ENCODE measurements at places on chromosomes 6 and 20. TPM values are rescaled to one million over a fixed set of nuclear protein-coding genes. Genes with fewer than 3 reads are reported as not detected.

Gene CST4
- total RNA-seq = not detected

Gene DCDC2
- 1.4 TPM for total RNA-seq

Gene DEFB116
- not detected for total RNA-seq

Gene CDSN
- total RNA-seq = not detected

Gene KHDC1L
- not detected for total RNA-seq

Gene CLVS2
- not detected for total RNA-seq

Gene SLC17A2
- 27.6 TPM for total RNA-seq

Gene KIF13A
- 16.7 TPM for total RNA-seq

Gene NT5E
- 29.9 TPM for total RNA-seq

Gene TDRD6
- 1.1 TPM for total RNA-seq

Gene ARHGAP18
- 4.7 TPM for total RNA-seq

Gene DNAH8
- 0.03 TPM for total RNA-seq

Gene SIM1
- total RNA-seq = not detected

Gene ZNF165
- total RNA-seq = 0.53 TPM

Gene ANKRD66
- not detected for total RNA-seq

Gene TTBK1
- total RNA-seq = 2.0 TPM

Gene ZBTB12
- total RNA-seq = 0.86 TPM

Gene ZNF184
- total RNA-seq = 1.5 TPM

Gene CDH26
- 0.38 TPM for total RNA-seq

Gene DUSP15
- total RNA-seq = 0.38 TPM

Gene GPLD1
- total RNA-seq = 53.1 TPM

Gene PAX1
- total RNA-seq = not detected

Gene SNAP25
- total RNA-seq = not detected

Gene AKAP12
- 3.4 TPM for total RNA-seq

Gene HS3ST5
- not detected for total RNA-seq

Gene MRAP2
- total RNA-seq = 0.13 TPM

Gene TRAPPC3L
- total RNA-seq = not detected

Gene SRSF12
- 0.10 TPM for total RNA-seq

Gene DXO
- 15.5 TPM for total RNA-seq

Gene SLPI
- total RNA-seq = 147 TPM

Gene HEBP2
- 73.4 TPM for total RNA-seq

Gene WFDC12
- total RNA-seq = not detected

Gene ATRN
- total RNA-seq = 45.9 TPM

Gene HSPA1L
- 0.60 TPM for total RNA-seq

Gene ATP9A
- 12.1 TPM for total RNA-seq

Measured in left lobe of liver (tissue), 2 donors.